Tibial artery (tissue), 4 donors: ENCODE measurements at places on chromosomes 11 and 22.

DNA sequence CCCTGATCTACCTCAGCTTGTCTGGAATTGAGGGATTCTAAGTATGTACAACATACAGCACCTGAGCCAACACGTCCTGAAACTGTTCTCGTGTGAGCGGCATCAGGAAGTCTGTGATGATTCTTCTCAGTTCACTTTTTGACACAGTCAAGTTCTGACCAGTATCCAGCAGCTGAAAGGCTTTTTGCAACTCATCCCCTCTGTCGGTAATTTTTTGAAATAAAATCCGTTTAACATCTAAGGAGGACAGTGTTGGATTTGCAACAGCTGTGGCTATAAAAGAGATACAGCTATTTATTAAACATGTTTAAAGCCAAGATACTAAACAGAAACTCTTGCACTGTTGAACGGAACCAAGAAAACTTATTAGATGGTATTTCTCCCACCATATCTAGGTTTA is 39.3 kb downstream of the EFCAB6 start:
- no peak for DNase-seq

- DNase-seq = no peak
Measured at GRCh38 chr11:95711162-95711944, 78.2 kb downstream of the FAM76B start.

GRCh38 chr22:47566491-47566890 is 804.0 kb downstream of the TBC1D22A start:
- no peak for DNase-seq

DNA sequence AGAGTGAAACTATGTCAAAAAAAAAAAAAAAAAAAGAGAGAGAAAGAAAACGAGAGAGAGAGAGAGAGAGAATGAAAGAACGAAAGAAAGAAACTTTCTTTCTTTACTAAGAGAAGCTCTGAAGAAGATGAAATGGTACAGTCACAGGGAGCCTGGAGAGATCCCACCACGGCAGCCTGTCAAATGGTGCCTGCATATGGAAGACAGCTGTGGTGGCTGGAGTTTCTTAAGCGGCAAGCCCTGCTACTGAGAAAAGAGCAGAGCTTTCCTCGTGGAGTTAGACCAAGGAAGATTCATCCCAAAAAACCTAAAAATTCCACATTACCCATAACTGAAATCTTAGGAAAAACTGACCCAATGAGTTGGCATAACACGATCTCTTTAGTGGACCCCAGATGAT is 66.7 kb downstream of the MICAL3 start:
- no peak for DNase-seq

GRCh38 chr11:2807801-2808241 is 77.8 kb downstream of the CDKN1C start:
- DNase-seq = peak; percentile 60

- no peak for DNase-seq
Measured at GRCh38 chr11:15011776-15012345, 39.7 kb upstream of the CALCA start.
